NCI-H460 (cell line): ENCODE measurements at places on chromosomes 3 and 15.

DNA sequence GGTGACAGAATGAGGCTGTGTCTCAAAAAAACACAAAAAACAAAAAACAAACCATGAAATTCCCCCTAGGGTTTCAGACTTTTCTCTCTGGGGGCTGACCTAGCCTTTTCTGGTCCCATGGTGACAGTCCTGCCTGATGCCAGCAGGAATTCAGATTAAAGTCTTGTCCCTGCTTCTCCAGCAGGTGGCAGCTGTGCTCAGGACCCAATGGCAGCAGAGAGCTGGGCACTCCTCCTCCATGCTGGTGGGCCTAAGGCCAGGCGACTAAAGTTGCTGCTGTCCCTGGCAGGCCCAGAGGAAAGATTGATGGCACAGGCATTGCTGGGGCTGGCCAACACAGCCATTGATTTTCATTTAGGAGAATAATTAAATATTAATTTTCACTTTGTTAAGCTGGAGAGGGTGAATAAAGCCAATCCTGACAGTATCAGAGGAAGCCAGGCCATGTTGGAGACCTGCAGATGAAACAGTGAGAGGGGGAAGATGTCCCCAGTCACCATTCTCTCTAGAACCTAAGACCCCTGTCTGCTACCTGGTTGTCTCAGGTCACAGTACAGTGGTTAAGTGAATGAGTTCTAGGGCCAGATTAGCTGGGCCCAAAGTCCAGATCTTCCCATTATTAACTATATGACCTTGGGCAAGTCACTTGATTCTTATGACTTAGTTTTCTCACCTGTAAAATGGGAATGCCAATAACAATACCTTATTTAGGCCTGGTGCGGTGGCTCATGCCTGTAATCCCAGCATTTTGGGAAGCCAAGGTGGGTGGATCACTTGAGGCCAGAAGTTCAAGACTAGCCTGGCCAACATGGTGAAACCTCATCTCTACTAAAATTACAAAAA, 7.1 kb downstream of the CELF6 start:
- DNase-seq = peak; percentile 58

GRCh38 chr3:31590650-31591049, 57.9 kb downstream of the STT3B start:
- no peak for DNase-seq

DNA sequence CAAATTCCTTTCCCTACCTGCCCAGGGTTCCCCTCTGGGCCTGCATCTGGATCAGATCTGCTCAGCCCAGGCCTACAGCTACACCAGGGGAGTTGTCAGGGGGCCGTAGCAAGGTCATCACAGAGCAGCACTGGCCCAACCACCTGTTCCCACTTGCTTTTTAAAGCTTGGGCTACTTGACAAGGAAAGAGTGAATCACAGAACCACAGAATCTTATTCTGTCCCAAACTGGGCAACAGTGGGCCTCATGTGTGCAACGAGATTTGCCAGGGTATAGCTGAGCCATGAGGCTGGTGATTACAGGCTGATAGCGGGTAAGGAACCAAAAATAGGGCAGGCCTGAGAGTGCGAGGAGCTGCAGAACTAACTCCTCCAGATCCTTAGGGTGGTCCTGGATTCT, 66.7 kb downstream of the MYLK start:
- DNase-seq = no peak

DNA sequence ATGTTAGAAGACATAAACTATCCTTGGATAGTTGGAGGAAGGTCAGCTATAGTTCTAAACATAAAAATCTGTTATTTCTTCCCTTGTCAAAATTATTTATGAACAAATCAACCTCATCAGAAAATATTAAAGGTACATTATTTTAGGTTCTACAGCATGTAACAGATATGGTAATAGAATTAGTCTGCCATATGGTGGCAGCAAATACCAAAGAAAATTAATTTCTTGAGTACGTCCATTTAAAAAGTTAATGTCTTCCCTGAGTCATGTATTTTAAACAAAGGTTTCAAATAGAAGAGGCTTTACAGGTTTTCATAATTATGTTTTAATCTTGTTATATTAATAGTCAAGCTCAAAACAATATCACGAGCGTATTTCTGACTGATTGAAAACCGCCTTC, 17.9 kb upstream of the ANKRD28 start:
- peak; percentile 63 for DNase-seq

DNA sequence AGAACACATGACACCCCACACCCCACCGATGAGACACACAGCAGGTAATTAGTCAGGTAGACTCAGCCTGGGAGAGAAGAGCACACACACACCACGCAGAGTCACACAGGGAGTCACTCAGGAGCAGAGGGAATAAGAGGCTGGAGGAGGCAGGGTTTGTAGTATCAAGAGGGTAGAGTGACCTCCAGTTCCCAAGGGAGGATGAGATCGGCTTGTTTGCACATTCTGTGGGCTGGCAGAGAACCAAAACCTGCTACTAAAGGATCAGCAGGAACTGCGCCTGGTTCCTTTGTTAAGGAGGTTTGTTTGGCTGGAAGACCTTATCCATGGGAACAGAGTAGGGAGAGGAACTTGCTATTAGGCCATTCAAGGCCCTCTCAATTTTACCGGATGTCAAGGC, 281.4 kb upstream of the SLCO3A1 start:
- DNase-seq = no peak

DNA sequence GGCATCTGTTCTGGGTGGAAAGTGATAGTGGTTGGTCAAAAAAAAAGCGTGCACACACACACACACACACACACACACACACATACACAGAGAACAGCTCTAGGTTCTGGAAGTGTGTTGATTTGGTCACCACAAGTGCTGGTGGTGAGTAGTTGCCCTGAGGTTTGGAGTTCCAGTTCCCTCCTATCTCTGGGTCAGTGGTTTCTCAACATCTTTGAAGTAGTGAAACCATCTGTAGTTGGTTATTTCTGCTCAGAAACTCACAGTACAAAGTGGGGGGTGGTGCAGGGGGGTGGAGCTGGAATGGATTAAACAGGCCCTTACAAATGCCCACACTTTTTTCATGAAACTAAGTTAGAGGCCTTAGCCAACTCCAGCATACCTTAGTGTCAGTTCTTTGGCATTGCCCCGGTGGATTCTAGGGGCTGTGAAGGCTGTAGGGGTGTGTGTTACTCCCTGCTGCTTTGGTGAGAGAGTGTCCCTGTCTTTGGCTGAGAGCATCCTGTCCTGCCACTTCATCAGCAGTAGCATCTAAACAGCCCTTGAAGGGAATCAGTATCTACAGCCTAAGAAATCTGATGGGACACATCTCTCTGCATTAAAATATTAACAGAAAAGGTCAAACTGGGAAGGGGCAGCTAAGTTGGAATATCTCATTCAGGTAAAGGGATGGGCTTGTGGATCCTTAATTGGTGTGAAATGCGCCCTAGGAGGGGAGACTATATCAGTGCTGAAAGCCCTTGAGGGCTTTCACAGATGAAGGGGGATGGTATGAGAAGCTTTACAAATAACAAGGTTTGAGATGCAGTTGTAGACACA, 20.6 kb downstream of the SMAD3 start:
- DNase-seq = no peak

DNA sequence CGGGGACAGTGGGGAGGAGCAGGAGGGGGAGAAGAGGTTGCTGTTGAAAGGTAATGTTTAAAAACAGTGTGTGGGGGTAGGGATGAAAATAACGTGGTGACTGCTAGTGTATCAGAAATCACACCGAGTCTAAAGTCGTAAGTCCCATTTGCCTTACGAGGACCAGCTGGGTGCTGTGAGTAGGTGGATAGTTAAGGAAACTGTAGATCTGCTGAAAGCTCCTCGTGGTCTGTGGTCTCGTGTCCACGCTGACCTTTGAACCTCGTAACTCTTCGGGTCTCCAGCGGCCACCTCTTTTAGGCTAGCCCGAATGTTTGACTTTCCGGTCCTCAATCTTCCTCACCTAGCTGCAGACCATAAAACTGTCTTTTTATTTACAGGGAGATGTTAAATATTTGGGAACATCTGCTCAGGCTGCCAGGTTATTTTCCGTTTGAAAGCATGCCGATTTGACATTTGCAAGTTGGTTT, 29.3 kb upstream of the ST3GAL6 start:
- DNase-seq = no peak

GRCh38 chr3:55692957-55693558, 206.0 kb upstream of the WNT5A start:
- DNase-seq = no peak

DNA sequence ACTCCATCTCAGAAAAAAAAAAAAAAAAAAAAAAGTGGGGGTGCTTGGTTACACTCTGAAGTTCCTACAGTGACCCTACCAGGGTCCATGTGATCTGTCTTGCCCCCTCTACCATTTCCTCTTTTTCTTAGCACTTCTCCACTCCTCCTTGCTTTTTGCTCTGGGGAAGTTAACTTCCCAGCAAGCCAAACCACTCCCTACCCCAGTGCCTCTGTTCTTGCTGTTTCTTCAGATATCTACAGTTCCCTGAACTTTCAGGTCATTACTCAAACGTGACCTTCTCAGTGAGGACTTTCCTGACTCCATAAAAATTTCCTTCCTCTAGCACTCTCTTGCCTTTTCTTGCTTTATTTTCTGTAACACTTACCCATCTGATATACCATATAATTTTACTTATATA, 61.1 kb upstream of the GCNT3 start:
- no peak for DNase-seq

DNA sequence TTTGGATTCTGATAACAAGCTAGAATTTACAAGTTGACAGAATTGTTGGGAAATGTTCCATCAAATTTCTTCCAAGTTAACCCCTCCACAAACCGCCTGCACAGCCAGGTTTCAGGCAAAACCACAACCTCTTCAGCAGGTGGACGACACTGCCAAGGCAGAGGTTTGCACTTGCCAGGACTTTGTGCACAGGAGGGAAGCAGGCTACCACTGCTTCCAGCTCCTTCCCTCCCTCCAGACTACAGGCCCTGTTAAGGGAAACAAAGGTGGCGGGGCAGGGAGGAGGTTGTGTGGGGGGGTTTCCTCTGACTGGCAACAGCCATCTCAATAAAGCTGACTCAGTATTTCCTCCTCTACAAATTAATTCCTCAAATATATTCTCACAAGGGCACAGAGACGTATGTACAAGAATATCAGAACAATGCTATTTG, 42.2 kb downstream of the TBC1D2B start:
- DNase-seq = no peak

DNA sequence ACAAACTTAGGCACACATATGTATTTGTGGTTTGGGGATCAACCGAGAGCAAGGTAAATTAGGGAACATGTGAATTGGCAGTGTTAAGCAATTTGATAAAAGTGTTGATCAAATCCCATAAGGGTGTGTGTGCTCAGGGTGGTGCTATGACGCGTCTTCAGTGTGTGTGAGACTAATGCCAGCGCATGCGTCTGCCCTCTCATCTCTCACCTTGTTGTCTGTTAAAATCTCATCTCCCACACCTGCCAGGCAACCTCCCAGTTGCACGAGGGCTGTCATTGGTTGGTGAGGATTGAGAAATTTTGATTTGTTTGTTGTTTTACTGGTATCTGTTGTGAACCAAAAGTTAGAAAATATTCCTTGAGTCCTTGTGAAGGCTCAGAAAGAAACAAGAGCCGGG, 137.2 kb upstream of the ICE2 start:
- no peak for DNase-seq

GRCh38 chr3:143041903-143042302, 40.5 kb downstream of the U2SURP start:
- DNase-seq = no peak

- no peak for DNase-seq
These were observed 260.2 kb downstream of the KLF13 start for GRCh38 chr15:31586841-31587240.

DNA sequence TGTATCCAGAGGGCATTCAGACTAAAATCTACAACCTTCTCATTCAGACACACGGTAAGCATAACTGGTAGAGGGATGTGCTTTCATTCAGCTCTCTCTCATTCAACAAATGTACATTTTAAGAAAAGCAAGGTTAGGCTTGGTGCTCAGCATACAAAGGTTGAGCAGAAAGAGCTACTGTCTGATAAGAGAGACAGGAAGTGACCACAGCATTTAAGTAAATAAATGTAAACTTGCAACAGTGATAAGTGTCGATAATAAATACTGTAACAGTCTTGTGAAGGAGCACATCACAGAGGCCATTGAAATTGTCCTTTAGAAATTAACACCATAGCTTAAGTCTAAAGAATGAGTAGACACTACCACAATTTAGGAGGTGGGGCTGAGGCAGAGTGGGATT, 3.4 kb downstream of the CD96 start:
- no peak for DNase-seq

- no peak for DNase-seq
These were observed 47.1 kb downstream of the FOXP1 start for GRCh38 chr3:71536376-71536965.

DNA sequence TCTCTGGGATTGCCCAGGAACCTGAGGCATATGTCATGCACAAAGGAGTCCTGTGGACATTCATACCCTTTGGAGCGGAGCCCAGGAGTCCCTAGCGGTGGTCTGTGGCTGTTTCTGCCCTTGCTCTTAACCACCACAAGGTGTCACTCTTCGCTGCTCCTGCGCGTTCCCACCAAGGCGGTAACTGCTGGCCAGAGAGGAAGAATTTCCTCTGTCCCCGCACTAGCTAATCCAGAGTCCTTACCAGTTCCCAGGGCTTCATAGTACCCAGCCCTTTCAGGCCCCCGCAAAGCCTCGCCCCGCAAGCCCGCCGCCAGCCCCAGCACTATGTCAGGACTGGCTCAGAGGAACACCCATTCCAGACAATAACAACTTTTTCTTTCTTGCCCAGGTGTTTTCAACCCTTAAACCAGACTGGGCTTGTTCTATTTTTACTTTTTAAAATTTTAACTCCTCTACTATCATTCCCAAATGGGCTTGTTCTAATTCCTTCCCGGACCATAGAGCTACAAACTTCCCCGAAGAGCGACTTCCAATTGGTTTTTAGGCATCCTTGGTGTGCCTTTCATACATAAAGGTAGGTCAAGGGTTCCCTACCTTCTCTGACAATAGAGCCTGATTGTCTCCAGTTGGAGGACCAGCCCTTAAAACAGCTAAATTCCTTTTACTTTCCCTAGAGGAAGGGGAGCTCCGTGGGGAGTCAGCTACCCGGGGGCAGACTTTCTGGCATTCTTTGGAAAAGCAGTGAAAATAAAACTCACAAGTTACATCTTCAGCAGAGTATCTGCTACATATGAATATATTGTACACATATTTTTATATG, 31.8 kb upstream of the ZNF774 start:
- peak; percentile 84 for DNase-seq

- no peak for DNase-seq
These were observed 148.4 kb downstream of the CHST2 start for GRCh38 chr3:143267989-143268388.

GRCh38 chr3:31249545-31249944, 283.2 kb upstream of the STT3B start:
- DNase-seq = no peak
